ENCODE measurements at places on chromosomes 4 and X.

GRCh38 chrX:119757979-119758730, at the start of gene SOWAHD:
TSS of gene SOWAHD (plus strand) at chrX:119758588. CDS start at chrX:119758668, 80 bp downstream.
- DNase-seq, result peak; percentile 40

DNA sequence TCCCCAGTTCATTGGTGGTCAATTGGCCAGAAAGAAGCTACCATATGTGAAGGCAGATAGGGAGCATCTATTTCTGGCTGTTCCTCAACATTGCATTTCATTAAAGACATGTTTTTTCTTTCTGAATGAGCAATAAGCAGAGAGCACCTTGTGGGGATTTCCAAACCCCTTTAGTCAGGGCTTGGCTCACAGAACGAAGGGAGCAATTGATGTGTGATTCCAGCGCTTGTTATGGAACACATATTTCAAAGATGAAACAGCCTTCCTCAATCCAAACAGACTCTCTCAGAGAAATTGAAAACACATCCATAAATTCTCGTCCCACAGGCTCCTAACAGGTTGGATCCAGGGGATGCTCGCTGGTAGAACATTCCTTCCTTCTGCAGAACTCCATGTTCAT, 84.1 kb downstream of the CLCN4 start:
- no peak for DNase-seq

- DNase-seq, result no peak
These were observed 338.4 kb upstream of the NOCT start for GRCh38 chr4:138677212-138677611.

DNA sequence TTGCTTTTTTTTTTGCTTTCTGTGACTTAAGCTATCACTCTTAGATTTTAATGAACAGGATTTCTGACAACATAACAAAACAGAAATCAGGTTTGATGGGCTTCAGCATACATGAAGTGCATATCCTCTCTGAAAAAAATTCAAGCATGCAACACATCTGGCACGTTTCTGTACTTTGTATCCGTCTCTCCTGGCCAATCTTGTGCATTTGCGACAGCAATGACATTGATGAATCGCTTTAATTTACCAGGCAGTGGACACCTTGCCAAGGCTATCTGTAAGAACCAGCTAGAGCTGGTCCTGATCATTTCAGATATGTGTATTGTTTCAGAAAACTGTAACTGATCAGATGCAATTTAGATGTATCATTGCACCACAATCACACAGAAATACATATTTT, 93.3 kb downstream of the CCSER1 start:
- DNase-seq, result no peak

DNA sequence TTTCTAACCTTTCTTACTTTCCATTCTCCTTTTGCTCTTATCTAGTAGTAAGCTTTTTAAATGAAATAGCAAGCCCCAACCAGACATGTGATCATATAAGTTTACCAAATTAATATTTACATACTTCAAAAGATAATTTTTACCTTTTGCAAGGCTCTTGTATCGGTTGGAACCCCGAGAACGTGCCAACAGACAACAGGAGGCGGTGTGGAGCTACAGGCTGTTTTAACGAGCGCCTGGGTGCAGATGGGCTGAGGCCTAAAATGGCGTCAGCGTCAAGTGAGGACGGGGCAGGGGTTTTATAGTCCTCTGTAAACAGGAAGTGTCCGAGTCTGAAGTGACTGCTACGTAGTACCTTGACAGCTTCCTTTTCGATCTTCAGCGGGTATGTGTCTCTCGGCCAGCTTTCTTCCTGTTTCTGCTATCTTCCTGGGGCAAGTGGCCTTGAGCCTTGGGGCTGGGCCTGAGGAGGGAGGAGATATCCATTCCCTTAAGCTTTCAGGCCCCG, 342.7 kb downstream of the GALNTL6 start:
- DNase-seq, result no peak

GRCh38 chr4:70688795-70689231, 481 bp downstream of the UTP3 start:
- DNase-seq, result no peak

- no peak for DNase-seq
These were observed 56.6 kb upstream of the RHOH start for GRCh38 chr4:40140196-40140595.

DNA sequence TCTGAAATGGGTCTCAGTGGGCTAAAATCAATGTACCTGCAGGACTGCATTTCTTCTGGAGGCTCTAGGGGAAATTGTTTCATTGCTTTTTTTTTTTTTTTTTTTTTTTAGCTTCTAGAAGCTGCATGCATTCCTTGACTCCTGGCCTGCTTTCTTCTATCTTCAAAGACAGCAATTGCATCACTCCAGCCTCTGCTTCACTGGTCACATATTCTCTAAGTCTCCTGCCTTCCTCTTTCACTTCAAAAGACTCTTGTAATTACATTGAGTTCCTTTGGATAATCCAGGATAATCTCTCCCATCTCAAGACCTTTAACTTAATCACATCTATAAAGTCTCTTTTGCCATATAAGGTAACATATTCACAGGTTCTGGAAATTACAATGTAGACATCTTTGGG, 11.3 kb upstream of the PCYT1B start:
- DNase-seq, result no peak

DNA sequence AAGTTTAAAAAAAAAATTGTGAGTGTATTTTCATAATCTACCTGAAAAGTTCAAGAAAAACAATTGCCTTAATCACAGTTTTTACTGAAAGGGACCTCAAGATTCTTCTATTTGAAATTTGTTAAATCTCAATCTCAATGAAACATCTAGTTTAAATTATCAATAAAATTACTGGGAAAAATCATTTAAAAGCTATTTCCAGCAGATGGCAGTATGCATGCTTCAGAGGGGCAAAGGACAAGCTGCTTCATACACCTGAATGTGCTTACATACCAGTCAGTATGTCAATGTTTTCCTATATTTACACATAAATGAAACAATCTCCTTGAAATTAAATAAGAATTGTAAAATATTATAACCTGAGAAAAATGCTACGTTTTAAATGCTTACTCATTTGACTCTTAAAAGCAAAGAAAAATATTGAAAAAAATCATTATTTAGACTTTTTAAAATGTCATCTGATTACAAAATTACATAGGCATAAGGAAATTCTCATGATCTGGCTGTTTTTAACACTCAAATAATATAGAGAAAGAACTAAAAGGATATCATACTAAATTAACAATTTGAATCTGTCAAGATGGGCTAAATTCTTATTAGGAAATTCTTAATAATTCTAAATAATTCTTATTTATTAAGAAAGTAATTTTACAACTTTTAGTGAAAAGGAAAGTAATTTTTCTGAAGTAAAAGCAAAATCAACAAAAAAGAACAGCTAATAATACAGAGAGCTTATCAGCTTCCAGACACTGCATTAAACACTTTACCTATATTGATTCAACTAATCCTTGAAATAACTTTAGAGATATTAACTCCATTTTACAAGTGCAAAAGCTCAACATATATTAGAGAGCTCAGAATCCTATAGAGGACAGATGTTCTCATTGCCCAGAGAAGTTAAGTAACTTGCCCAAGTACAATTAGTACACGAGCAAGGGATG, 242.1 kb downstream of the ADAMTS3 start:
- no peak for DNase-seq

DNA sequence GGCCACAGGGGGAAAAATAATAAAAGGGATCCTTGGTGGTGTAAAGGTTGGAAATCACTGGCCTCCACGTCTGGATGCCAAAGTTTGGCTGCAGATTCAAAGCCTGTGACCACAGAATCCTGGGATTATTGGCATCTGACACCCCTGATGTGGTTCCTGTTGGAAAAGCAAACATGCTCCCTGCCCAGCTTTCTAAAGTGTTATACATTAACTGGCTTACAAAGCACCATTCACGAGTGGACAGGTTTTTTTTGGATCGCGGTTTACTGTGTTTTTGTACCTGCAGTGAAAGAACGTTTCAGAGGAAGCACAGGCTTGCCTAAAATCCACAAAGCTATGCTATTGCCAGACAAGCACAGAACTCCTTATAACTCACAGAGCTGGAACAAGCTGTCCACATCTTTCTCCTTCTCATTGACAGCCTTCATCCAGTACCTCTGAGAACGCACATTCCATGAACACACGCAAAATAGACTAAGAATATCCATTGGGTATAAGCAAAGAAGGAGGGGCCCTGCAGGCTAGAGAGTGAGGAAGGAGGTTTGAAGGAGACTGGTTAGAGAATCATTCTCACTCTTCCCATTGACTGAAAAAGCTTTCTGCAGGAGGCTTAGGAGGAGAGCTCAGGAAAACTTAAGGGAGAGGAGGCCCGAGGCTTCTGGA, 14.5 kb upstream of the CAPN6 start:
- no peak for DNase-seq

- no peak for DNase-seq
These were observed 68.2 kb upstream of the MTNR1A start for GRCh38 chr4:186623546-186623945.

- DNase-seq, result no peak
These were observed 98.4 kb upstream of the GC start for GRCh38 chr4:71882113-71882841.

GRCh38 chr4:181006499-181007260, 1236.5 kb upstream of the TENM3 start:
- DNase-seq, result no peak

Data from left cardiac atrium (tissue), 4 donors.